ENCODE measurements at places on chromosomes 2 and 18.

GRCh38 chr2:39867268-39867667, 88.2 kb upstream of the THUMPD2 start:
- H3K36me3 ChIP-seq: no peaks in the 10 kb centered on the region

- DNase-seq: no peak
- H3K36me3 ChIP-seq: no peaks in the 10 kb centered on the region
- no peaks in the 10 kb centered on the region for H3K27me3 ChIP-seq
- no peak overlapping the region for H3K4me3 ChIP-seq
These were observed 36.4 kb downstream of the MPHOSPH10 start for GRCh38 chr2:71166812-71167211.

DNA sequence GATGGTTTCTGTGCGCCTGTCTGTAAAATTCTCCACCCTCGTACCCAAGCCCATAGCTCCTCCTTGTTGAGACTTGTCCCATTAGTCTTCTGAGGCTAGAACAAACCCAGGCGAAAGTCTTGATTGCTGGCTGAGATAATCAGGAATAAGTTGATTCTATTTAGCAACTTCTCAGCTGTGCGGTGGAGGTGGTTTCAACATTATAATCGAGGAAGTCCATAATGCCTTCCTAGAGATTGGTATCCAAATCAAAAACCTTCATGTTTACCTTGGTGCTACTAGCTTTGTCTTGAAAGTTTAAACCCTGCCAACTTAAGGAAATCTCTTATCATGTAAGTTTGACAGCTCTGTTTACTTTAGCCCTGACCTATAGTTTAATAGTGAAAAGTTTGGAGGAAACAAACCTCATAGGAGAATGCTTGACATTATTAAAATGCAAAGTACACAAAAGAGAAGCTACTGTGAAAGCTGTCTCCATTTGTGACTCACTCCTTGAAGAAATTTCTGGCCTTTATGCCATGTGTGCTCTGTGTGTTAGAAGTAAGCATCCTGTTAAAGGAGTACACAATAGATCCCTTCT, 36.6 kb upstream of the DSC1 start:
- H3K27ac ChIP-seq: no peak overlapping the region
- no peaks in the 10 kb centered on the region for H3K36me3 ChIP-seq
- DNase-seq: no peak
- H3K4me3 ChIP-seq: no peak overlapping the region
- H3K4me1 ChIP-seq: no peaks in the 10 kb centered on the region
- no peaks in the 10 kb centered on the region for H3K27me3 ChIP-seq

- no peak overlapping the region for H3K27ac ChIP-seq
- no peaks in the 10 kb centered on the region for H3K27me3 ChIP-seq
- no peak overlapping the region for H3K4me3 ChIP-seq
- no peaks in the 10 kb centered on the region for H3K4me1 ChIP-seq
These were observed 804.5 kb upstream of the POU3F3 start for GRCh38 chr2:104049438-104049837.

DNA sequence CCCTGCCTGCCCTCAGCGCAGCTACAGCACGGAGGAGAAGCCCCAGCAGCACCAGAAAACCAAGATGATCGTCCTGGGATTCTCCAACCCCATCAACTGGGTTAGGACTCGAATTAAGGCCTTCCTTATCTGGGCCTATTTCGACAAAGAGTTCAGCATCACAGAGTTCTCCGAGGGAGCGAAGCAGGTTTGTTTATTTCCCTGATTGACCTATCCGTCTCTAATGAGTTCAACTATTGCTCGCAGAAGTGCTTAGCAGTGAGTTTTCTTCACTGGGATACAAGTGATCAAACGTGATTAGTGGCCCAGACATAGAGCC, 639 bp downstream of the MAIP1 start:
- H3K27ac ChIP-seq: no peak overlapping the region
- no peaks in the 10 kb centered on the region for H3K27me3 ChIP-seq
- no peaks in the 10 kb centered on the region for H3K36me3 ChIP-seq
- no peak for DNase-seq
- no peaks in the 10 kb centered on the region for H3K4me1 ChIP-seq
- H3K4me3 ChIP-seq: peak overlapping the region; percentile 74

- H3K27me3 ChIP-seq: no peaks in the 10 kb centered on the region
- no peaks in the 10 kb centered on the region for H3K36me3 ChIP-seq
- no peak overlapping the region for H3K27ac ChIP-seq
- no peaks in the 10 kb centered on the region for H3K4me1 ChIP-seq
- DNase-seq: no peak
- H3K4me3 ChIP-seq: no peak overlapping the region
These were observed 496 bp upstream of the NAPG start for GRCh38 chr18:10525371-10525691.

DNA sequence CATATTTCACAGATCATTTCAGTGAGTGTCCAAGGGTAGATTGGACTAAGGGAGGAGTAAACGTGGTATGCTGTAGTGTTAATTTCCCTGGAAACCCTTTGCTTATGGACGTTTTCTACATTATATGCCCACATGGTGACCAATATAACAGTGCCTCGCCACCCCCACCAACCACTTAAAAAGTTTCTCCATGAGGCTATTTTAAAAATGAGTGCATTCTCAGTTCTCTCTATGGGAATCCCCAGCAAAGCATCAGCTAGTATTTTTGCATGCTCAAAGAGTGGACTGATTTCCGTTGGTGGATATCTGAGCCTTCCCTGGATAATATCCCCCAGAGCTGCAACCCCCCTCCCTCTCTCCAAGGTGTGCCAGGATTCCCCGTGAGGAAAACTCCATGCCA, 73.2 kb downstream of the TGFA start:
- H3K27ac ChIP-seq: no peak overlapping the region
- no peaks in the 10 kb centered on the region for H3K36me3 ChIP-seq
- no peak for DNase-seq

DNA sequence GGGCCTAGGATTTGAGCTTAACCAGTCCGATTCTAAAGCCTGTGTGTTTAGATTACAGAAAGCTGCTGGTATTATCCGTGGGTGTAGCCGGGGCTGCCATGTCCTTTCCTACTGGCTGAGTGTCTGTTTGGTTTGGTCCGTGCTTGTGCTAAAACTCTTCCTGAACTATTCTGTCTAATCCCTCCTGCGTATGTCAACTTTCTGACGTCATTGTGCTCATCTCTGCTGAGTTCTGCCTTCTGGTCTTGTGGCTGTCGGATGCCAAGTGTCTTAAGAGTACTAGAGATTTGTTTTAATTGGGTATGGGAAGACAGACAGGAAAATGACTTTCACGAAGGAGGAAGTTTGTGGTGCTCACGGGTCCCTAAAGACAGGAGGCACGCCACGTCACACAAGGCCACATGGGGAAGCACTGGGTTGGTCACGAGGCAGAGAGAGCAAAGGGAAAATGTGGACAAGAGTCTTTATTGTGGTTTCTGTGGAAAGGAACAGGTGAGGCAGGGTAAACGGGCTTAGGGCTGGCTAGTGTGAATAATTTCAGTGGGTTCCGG, 31.8 kb upstream of the NTSR2 start:
- DNase-seq: no peak
- H3K27me3 ChIP-seq: no peaks in the 10 kb centered on the region
- H3K36me3 ChIP-seq: no peaks in the 10 kb centered on the region
- no peaks in the 10 kb centered on the region for H3K4me1 ChIP-seq

GRCh38 chr2:164954186-164954585, 1.1 kb downstream of the SLC38A11 start:
- no peak for DNase-seq
- no peaks in the 10 kb centered on the region for H3K36me3 ChIP-seq
- H3K27ac ChIP-seq: no peak overlapping the region
- H3K27me3 ChIP-seq: no peaks in the 10 kb centered on the region
- H3K4me1 ChIP-seq: no peaks in the 10 kb centered on the region

GRCh38 chr2:20603791-20604190, 47.1 kb downstream of the HS1BP3 start:
- no peaks in the 10 kb centered on the region for H3K4me1 ChIP-seq
- H3K36me3 ChIP-seq: no peaks in the 10 kb centered on the region
- H3K4me3 ChIP-seq: no peak overlapping the region
- no peaks in the 10 kb centered on the region for H3K27me3 ChIP-seq
- no peak for DNase-seq

GRCh38 chr2:218329027-218329825, 27.4 kb upstream of the CATIP start:
- no peaks in the 10 kb centered on the region for H3K27me3 ChIP-seq
- DNase-seq: no peak
- H3K4me3 ChIP-seq: no peak overlapping the region
